CMK (cell line): ENCODE measurements at places on chromosomes 5 and 9.

DNA sequence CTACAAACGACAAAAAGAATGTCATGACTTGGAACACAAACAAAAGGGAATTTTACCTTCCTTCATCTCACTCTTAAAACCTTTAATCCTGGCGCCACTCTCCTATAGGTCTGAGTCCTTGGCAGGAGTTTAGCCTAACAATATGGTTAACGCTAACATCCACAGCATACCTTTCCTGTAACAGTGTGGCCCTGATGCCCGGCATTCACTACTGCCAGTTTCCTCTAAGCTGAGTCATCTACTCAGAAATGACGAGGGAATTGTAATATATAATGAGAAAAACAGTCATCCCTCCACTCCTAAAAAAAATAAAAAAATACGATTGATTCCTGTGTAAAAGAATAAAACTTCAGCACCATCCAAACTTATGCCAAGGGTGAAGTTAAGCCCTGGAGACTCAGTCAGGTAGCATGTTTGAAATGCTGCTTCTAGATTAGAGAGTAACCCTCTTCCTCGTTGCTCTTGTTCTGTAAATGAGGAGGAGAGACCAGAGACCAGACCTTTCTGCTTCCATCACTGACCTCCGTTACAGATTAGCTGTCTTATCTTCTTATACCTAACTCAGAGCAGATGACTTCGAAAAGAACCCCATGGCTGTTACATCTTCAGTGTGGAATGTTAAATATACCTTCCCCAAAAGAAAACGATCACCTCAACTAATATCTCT is 37.4 kb downstream of the CCDC125 start:
- DNase-seq: no peak

DNA sequence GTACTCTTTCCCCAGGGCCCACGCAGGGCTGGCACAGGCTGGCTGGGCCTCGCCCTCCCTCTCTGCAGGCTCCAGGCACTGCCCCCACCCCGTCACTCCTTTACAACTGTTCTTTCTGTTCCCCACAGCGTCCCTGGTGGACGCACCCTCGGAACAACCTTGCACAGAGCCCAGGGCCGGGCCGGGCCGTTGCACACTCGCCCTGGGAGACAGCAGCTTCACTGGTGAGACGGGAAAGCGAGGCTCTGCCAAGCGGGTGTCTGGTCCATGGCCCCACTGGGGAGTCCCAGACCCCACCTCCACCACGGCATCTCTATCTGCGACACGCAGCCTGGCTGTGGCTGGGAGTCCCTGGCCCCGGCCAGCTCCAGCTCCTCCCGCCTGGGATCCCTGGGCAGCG is 18.4 kb upstream of the QSOX2 start:
- no peak for DNase-seq

DNA sequence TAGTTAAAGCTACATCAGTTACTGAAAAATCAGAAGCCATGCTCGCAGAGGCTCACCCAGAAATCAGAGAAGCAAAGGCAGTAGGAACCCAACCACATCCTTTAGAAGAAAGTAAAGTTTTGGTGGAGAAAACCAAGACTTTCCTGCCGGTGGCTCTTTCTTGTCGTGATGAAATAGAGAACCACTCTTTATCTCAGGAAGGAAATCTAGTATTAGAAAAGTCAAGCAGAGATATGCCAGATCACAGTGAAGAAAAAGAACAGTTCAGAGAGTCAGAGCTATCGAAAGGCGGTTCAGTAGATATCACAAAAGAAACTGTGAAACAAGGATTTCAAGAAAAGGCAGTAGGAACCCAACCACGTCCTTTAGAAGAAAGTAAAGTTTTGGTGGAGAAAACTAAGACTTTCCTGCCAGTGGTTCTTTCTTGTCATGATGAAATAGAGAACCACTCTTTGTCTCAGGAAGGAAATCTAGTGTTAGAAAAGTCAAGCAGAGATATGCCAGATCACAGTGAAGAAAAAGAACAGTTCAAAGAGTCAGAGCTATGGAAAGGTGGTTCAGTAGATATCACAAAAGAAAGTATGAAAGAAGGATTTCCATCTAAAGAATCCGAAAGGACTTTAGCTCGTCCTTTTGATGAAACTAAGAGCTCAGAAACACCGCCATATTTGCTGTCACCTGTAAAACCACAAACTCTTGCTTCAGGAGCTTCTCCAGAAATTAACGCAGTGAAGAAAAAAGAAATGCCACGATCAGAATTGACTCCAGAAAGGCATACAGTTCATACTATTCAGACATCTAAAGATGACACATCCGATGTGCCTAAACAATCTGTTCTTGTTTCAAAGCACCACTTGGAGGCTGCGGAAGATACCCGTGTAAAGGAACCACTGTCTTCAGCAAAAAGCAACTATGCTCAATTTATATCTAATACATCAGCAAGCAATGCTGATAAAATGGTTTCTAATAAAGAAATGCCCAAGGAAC is 47.2 kb downstream of the CMYA5 start:
- DNase-seq: no peak

GRCh38 chr5:92758552-92758951 is 822.5 kb downstream of the NR2F1-AS1 start:
- DNase-seq: no peak

GRCh38 chr5:150075806-150076205 is 10.5 kb downstream of the CSF1R start:
- DNase-seq: no peak
